ENCODE measurements at places on chromosomes 4 and X. TPM values are rescaled to one million over a fixed set of nuclear protein-coding genes. Genes with fewer than 3 reads are reported as not detected.

The XAGE1A gene
- total RNA-seq, result 1.9 TPM

The ADAM29 gene
- total RNA-seq, result not detected

The RASL11B gene
- total RNA-seq, result 1.9 TPM

The ADGRG4 gene
- total RNA-seq, result not detected

The VBP1 gene
- 106 TPM for total RNA-seq

The GRSF1 gene
- 94.3 TPM for total RNA-seq

The ANOS1 gene
- not detected for total RNA-seq

The TMEM255A gene
- 0.29 TPM for total RNA-seq

The CXorf65 gene
- total RNA-seq, result not detected

The KIAA1210 gene
- not detected for total RNA-seq

The NEIL3 gene
- total RNA-seq, result 19.2 TPM

The FAM3A gene
- 16.5 TPM for total RNA-seq

The PDK3 gene
- 29.1 TPM for total RNA-seq
